ENCODE measurements at places on chromosomes 7 and 10. TPM values are rescaled to one million over a fixed set of nuclear protein-coding genes. Genes with fewer than 3 reads are reported as not detected.

GRCh38 chr7:44392618-44393010 lies 67.2 kb upstream of the CAMK2B start:
- DNase-seq, result no peak
- H3K27me3 ChIP-seq, result no peaks in the 10 kb centered on the region
- peaks cover 5% of the 10 kb centered on the region for H3K36me3 ChIP-seq
- no peaks in the 10 kb centered on the region for H3K4me1 ChIP-seq
- H3K4me3 ChIP-seq, result no peak overlapping the region
- H3K27ac ChIP-seq, result no peak overlapping the region

PPP1R17 gene
- not detected for total RNA-seq

ODAD2 gene
- total RNA-seq, result 0.22 TPM

- H3K27ac ChIP-seq, result no peak overlapping the region
- H3K4me3 ChIP-seq, result no peak overlapping the region
- H3K36me3 ChIP-seq, result no peaks in the 10 kb centered on the region
- no peak for DNase-seq
- H3K27me3 ChIP-seq, result no peaks in the 10 kb centered on the region
These were observed 107.5 kb upstream of the KIF5B start for GRCh38 chr10:32163762-32164148.

GRCh38 chr7:17370901-17371585 lies 72.6 kb downstream of the AHR start:
- H3K4me3 ChIP-seq, result no peak overlapping the region
- no peaks in the 10 kb centered on the region for H3K36me3 ChIP-seq
- H3K27me3 ChIP-seq, result peaks cover 2% of the 10 kb centered on the region
- no peak for DNase-seq
- no peak overlapping the region for H3K27ac ChIP-seq
- peaks cover 2% of the 10 kb centered on the region for H3K4me1 ChIP-seq

THSD7A gene
- total RNA-seq, result not detected

DNA sequence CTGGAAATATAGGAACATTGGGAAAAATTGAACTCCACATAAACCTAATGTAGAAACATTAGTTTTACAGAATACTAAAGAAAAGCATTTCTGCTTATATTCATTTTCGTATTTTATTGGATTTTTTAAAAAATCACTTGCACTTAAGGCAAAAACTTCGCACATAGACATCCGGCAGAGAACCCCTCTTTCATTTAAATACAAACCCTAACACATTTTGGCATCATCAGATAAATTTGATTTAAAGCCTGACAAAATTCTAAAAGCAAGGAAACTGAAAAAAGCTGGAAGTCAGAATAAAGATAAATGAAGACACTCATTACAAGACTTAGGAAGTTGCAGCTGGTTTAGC lies 396 bp upstream of the EXOC4 start:
- H3K36me3 ChIP-seq, result peaks cover 4% of the 10 kb centered on the region
- no peak overlapping the region for H3K27ac ChIP-seq
- peak overlapping the region; percentile 88 for H3K4me3 ChIP-seq
- H3K27me3 ChIP-seq, result no peaks in the 10 kb centered on the region
- peaks cover 25% of the 10 kb centered on the region for H3K4me1 ChIP-seq

- no peaks in the 10 kb centered on the region for H3K36me3 ChIP-seq
- peak; percentile 58 for DNase-seq
- no peaks in the 10 kb centered on the region for H3K27me3 ChIP-seq
- H3K27ac ChIP-seq, result peak overlapping the region; percentile 81
- no peak overlapping the region for H3K4me3 ChIP-seq
These were observed 123.7 kb downstream of the MPP7 start for GRCh38 chr10:28179006-28179742.

DNA sequence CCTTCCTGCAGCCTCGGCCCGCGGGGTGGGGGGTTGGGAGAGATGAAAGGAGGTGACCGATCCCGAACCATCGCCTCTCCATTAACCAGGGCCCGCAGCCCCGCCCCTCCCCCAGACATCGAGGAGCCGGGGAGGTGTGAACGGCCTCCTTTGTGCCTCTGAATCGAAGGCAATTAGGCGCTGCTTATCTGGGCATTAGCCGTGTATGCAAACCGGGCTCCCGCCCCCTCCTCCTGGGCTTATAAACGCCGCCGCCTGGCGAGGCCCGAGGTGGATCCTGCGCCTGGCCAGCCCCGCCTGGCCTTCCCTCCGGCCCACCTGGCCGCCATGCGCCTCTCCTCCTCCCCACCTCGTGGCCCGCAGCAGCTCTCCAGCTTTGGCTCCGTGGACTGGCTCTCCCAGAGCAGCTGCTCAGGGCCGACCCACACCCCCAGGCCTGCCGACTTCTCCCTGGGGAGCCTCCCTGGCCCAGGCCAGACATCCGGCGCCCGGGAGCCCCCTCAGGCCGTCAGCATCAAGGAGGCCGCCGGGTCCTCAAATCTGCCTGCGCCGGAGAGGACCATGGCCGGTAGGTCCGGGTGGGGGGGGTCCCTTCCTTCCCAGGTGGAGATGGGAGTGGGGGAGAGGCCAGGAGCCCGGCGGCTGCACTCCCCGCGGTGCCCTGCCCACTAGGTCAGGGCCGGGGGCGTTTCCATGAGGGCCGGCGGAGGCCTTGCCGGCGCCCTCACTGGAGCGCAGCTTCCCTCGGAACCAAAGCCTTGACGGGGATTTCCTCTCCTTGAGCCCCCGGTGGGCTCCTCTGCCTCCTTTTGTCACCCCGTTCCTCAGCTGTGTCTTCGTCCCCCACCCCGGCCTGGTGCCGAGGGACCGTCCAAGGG lies at the start of gene VENTX:
Gene VENTX, plus strand, starts transcription at position 268 of the 878 bp plus-strand sequence. Its CDS starts 60 bp downstream, at position 328.
- H3K27ac ChIP-seq, result no peak within 1 kb of the TSS
- no peak within 1 kb of the TSS for H3K4me3 ChIP-seq
- no peaks in the 10 kb centered on the region for H3K36me3 ChIP-seq
- no peak for DNase-seq

DNA sequence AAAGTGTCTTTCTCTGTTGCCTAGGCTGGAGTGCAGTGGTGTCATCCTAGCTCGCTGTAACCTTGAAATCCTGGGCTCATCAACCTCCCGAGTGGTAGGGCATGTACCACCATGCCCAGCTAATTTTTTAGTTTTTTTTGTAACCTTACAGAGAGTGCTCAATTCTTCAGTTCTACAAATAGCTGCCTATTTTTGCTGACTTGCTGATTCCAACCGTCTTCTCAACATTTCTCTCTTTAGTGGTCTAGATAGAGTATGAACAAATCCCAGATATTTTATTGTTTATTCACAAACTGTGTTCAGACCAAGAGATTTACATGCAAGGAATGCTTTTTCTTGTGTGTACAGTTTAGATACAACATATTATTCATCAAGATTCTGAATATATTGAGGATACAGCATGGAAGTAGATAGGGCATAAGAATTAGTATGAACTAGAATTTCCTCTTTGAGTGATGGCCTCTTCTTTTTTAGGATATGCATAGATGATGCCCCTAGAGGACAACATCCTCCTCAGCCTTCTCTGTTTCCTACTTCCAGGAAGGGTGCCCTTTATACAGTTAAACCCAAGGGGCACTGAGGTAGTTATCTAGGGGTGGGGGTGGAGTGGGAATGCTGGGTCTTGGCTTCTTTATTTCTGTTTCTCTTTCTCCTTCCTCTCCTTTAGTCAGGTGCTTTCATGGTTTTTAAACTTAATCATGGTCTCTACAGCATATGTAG lies 26.0 kb downstream of the PRPF18 start:
- no peaks in the 10 kb centered on the region for H3K27me3 ChIP-seq
- no peak overlapping the region for H3K4me3 ChIP-seq
- H3K4me1 ChIP-seq, result no peaks in the 10 kb centered on the region
- H3K27ac ChIP-seq, result no peak overlapping the region

DNA sequence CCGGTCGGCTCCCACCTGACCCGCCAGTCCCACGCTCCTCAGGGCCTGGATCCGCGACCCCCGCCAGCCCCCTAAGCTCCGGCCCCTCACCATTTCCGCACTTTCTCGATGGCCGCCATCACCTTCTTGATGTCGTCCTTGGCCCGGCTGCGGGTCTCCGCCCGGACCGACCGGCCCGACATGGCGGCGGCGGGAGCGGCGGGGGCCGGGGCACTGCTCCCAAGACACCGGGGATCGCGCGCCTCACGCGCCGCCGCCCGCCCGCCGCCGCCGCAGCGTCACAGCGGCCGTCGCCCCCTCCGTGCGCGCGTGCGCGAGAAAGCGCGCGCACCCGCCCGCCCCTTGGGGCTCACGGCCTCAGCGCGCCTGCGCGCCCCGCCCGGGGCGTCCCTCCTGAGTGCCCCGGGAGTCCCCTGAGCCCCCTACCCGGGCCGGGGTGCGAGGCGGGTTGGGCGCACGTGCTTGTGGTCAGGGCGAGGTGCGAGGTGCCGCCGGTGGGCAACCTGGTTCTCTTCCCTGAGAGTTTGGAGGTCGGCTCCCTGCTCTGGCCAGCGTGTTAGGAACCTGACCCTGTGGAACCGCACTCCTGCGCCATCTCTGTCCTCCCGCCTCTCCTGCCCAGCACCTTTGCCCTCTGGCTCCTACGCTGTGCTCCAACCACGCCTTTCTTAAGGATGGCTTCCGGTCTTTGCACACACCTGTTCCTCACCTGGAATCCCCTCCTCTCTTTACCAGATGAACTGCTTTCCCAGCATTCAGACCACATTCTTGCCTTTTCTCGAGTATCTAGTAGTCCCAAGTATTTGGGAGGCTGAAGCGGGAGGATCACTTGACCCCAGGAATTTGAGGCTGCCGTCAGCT lies at the start of gene BCL7B:
Gene BCL7B, minus strand, starts transcription at position 294 of the 861 bp plus-strand sequence. Its CDS starts 112 bp downstream, at position 182.
- peak within 1 kb of the TSS; percentile 89 for H3K27ac ChIP-seq
- H3K4me3 ChIP-seq, result peak within 1 kb of the TSS; percentile 86
- peaks cover 5% of the 10 kb centered on the region for H3K36me3 ChIP-seq

CCDC172 gene
- total RNA-seq, result not detected

DNA sequence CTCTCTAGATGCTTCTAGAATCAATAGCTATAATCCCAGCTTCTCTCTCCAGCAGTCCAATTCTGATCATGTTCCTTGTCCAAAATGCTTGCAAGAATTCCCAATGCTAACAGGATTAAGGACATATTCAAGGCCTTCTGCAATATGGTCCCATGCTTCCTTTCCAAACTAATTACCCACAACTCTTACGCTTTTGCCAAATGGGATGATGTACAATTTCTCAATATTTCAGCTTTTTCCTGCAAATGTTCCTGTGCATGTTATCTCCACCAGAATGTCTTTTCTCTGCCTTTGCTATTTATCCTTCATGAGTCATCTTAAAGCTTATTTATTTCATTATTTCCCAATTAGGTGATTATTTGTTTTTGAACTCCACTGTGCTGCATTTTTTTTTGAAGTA lies 556.4 kb downstream of the SORCS1 start:
- no peaks in the 10 kb centered on the region for H3K4me1 ChIP-seq
- no peak overlapping the region for H3K4me3 ChIP-seq
- no peaks in the 10 kb centered on the region for H3K36me3 ChIP-seq
- no peak for DNase-seq

GRCh38 chr10:68290736-68291135 lies 41.1 kb upstream of the HNRNPH3 start:
- no peaks in the 10 kb centered on the region for H3K36me3 ChIP-seq
- H3K27me3 ChIP-seq, result no peaks in the 10 kb centered on the region
- no peaks in the 10 kb centered on the region for H3K4me1 ChIP-seq

DNA sequence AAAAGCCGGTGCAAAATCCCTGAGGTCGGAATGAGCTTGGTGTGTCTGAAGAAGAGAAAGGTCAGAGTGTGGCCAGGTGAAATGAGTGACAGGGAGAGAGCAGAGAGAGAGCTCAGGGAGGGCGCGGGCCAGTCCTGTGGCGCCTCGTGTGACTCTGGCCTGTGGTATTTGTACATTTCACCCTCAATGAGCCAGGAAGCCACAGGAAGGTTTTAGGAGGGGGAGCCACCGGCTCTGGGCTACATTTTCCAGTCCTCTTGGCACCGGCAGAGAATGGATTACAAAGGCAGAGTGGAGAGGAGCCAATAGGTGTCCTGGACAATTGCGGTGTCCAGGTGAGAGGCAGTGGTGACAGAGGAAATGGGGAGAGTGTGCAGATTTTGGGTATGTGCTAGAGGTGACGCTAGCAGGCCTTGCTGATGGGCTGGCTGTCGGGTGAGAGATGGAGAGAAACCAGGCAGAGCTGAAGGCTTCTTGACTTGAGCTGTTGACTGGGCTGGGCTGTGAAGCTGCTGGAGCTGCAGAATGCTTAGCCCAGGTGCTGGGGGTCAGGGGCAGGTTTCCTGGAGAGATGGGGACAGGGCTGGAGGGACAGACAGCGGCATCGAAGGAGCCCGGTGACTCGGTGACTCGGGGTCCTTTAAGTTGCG lies 38.1 kb downstream of the COL13A1 start:
- H3K4me1 ChIP-seq, result peaks cover 11% of the 10 kb centered on the region
- H3K36me3 ChIP-seq, result no peaks in the 10 kb centered on the region
- peaks cover 11% of the 10 kb centered on the region for H3K27me3 ChIP-seq
